CD4-positive, alpha-beta T cell treated with Interleukin-6 at 100 ng/mL for 8 hours (primary cell): ENCODE measurements at places on chromosomes 1 and 21.

DNA sequence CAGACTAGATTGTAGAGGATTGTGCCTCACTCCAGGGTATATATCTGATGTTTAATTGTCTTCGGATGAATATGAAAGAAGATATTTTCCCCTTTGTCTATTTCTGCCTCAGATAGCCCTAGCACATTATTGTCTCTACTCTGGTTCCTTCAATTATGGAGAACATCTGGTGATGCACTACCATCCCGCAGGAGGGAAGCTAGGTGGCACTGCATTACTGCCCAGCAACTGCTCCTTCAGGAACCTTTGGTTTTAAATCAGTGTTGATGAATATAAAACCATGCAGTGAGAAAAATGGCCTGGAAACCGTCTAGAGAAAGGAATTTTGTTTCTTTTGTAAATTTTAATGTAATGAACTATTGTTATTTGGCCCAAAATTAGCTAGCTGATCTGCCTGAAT is 68.5 kb downstream of the GPR88 start:
- DNase-seq: no peak

- DNase-seq: peak; percentile 8
Measured at GRCh38 chr1:53959664-53960250, 13.6 kb downstream of the LRRC42 start.

GRCh38 chr1:231512147-231512698 is 16.2 kb upstream of the TSNAX start:
- DNase-seq: no peak

- no peak for DNase-seq
Measured at GRCh38 chr1:225253784-225254183, 174.1 kb downstream of the LBR start.

GRCh38 chr1:81921851-81922462 is 121.2 kb downstream of the ADGRL2 start:
- no peak for DNase-seq
